ENCODE measurements at places on chromosomes 12 and 14. TPM values are rescaled to one million over a fixed set of nuclear protein-coding genes. Genes with fewer than 3 reads are reported as not detected.

PTPRB gene
- 0.29 TPM for total RNA-seq

BMP4 gene
- total RNA-seq: 6.8 TPM

DNA sequence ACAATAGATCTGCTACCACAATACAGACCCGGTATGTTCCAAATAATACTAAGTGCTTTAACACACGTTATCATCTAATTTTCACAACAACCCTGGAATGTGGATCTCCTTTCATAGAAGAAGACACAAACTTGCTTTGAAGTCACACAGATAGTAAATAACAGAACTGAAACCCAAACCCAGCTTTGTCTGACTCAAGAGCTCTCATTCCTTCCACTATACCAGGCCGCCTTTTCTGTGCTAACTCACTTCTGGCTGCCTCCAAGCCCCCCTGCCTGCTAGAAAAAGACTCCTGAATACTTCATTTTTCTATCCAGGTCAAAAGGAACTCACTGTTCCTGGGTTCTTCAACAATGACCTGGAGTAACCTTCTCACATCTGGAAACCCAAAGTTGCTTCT lies 37.8 kb downstream of the PRPF40B start:
- DNase-seq: no peak

GRCh38 chr12:50936821-50937530 lies 15.4 kb upstream of the HIGD1C start:
- DNase-seq: peak; percentile 31

DNA sequence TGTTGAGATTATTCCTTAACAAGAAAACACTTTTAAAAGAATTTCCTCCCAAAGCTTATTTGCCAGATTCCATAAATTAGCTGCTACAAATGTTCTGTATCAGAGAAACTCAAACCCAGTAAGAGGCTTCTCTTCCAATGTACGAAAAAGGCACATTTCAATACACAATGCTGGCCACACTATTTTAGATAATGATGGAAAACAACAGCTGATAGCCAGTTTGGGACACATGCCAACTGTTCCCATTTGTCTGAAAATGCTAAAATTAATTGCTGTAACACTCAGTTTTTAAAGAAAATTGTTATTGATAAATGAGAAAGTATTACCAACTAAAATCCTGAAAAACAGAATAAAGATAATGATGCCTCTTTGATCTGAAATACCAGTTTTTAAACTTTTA lies 4.4 kb downstream of the CFL2 start:
- DNase-seq: no peak

GRCh38 chr14:77782202-77782601 lies 17.7 kb upstream of the ADCK1 start:
- DNase-seq: no peak

- DNase-seq: peak; percentile 80
These were observed 1.8 kb downstream of the PITPNM2 start for GRCh38 chr12:123149088-123149487.

GRCh38 chr14:54785136-54785777 lies 117.4 kb downstream of the GCH1 start:
- no peak for DNase-seq

All from osteoblast (primary cell).